Metanephros (tissue), 2 donors: ENCODE measurements at places on chromosomes 12 and 14. TPM values are rescaled to one million over a fixed set of nuclear protein-coding genes. Genes with fewer than 3 reads are reported as not detected.

The P2RX7 gene
- total RNA-seq = 2.3 TPM

The CDK2 gene
- total RNA-seq = 37.2 TPM

The ADCY4 gene
- total RNA-seq = 29.7 TPM

The TEAD4 gene
- 18.3 TPM for total RNA-seq

The WSCD2 gene
- total RNA-seq = 7.6 TPM

The PAWR gene
- 232 TPM for total RNA-seq

The LARP4 gene
- total RNA-seq = 46.8 TPM

The RARG gene
- 38.4 TPM for total RNA-seq

The ADAMTS20 gene
- 0.53 TPM for total RNA-seq

The SAMD15 gene
- 5.3 TPM for total RNA-seq

The ACSM4 gene
- total RNA-seq = not detected

The FBXO21 gene
- 112 TPM for total RNA-seq

The CRIP1 gene
- 32.8 TPM for total RNA-seq

The PTPRQ gene
- total RNA-seq = 19.0 TPM

The DTX1 gene
- 20.1 TPM for total RNA-seq

The GPX2 gene
- 2.5 TPM for total RNA-seq

The SHMT2 gene
- 77.4 TPM for total RNA-seq

The CLEC1B gene
- 1.1 TPM for total RNA-seq

The MIP gene
- total RNA-seq = not detected

The RPGRIP1 gene
- total RNA-seq = 1.1 TPM

The HOXC4 gene
- total RNA-seq = 10.0 TPM

The TSHR gene
- 0.29 TPM for total RNA-seq

The DNAJC22 gene
- total RNA-seq = 14.1 TPM

The CLEC2A gene
- not detected for total RNA-seq

The IKBIP gene
- total RNA-seq = 14.3 TPM

The OAS3 gene
- total RNA-seq = 16.7 TPM

The USP44 gene
- 2.3 TPM for total RNA-seq
